ENCODE measurements at places on chromosomes 2 and 18.

- H3K4me1 ChIP-seq = no peaks in the 10 kb centered on the region
- no peak overlapping the region for H3K27ac ChIP-seq
- no peak for DNase-seq
- no peaks in the 10 kb centered on the region for H3K27me3 ChIP-seq
Measured at GRCh38 chr2:127580167-127581049, 44.9 kb downstream of the MYO7B start.

GRCh38 chr2:149860276-149860921 is 272.8 kb upstream of the MMADHC start:
- no peak overlapping the region for H3K27ac ChIP-seq
- no peaks in the 10 kb centered on the region for H3K4me1 ChIP-seq
- H3K4me3 ChIP-seq = no peak overlapping the region
- no peaks in the 10 kb centered on the region for H3K36me3 ChIP-seq
- DNase-seq = no peak
- H3K27me3 ChIP-seq = no peaks in the 10 kb centered on the region

DNA sequence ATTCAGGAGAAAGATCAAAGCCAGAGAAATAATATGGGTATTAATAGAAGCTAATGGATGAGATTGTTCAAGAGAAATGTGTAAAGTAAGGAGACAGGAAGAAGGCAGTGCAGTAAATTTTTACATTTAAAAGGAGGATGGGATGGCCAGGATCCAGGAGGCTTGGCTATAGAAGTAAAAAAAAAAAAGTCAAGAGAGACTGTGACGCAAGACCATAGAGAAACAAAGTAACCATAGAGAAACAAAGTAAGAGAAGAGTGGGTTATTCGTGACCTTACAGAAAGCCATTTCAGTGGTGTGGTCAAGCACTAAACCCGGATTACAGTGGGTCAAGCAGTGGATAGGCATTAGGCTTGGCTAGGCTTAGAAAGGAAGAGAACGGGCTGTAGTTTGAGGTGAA is 10.5 kb upstream of the FAM171B start:
- no peak for DNase-seq
- H3K27me3 ChIP-seq = no peaks in the 10 kb centered on the region
- no peak overlapping the region for H3K27ac ChIP-seq
- H3K4me3 ChIP-seq = no peak overlapping the region
- no peaks in the 10 kb centered on the region for H3K36me3 ChIP-seq
- H3K4me1 ChIP-seq = no peaks in the 10 kb centered on the region

DNA sequence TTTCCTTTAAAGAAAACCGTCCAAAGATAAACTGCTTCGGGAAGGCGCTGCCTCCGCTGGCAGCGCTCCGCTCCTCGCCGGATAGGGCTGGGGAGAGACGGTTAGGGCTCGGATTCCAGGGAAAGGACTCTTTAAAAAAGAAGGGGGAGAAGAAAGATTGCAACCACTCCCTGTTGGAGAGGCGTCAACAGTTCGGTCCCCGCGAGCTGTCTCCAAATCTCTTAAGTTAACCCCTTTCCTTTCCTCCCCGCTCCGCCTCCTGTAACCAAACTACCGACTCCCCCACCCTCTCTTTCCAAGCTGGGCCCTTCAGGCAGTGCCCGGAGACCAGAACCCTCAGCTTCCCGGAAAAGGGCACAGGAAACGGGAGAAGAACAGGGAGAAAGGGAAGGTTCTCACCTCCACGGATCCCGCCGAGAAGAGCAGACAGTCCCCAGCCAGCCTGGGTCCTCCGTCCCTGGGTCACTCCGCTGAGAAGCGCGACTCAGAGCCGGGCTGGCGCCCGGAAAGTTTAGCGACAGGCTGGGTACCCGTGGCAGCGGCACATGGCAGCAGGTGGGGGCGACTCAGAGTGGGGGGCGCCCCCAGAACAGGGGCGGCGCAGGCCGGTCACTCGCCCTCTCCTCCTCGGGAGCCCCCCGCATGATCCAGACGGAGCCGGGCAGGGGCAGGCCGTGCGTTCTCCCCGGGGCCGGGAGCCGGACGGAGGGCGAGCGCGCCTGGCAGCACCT is 675 bp downstream of the FZD5 start:
- peaks cover 19% of the 10 kb centered on the region for H3K36me3 ChIP-seq
- H3K27ac ChIP-seq = peak overlapping the region; percentile 95
- peaks cover 34% of the 10 kb centered on the region for H3K4me1 ChIP-seq
- DNase-seq = peak; percentile 61

DNA sequence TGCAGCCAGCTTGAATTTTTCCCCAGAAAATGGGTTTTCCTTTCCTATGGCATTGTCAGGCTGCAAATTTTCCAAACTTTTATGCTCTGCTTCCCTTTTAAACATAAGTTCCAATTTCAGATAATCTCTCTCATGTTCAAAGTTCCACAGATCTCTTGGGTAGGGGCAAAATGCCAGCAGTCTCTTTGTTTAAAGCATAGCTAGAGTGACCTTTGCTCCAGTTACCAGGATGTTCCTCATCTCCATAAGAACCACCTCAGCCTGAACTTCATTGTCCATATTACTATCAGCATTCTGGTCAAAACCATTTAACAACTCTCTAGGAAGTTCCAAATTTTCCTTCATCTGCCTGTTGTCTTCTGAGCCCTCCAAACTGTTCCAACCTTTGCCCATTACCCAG is 68.3 kb downstream of the SGPP2 start:
- no peak overlapping the region for H3K27ac ChIP-seq
- H3K36me3 ChIP-seq = no peaks in the 10 kb centered on the region
- no peak for DNase-seq

- H3K4me3 ChIP-seq = no peak overlapping the region
- no peaks in the 10 kb centered on the region for H3K4me1 ChIP-seq
- no peaks in the 10 kb centered on the region for H3K36me3 ChIP-seq
- H3K27ac ChIP-seq = no peak overlapping the region
- H3K27me3 ChIP-seq = peaks cover 49% of the 10 kb centered on the region
Measured at GRCh38 chr2:95026471-95027368, 1.2 kb downstream of the MAL start.

- H3K27me3 ChIP-seq = no peaks in the 10 kb centered on the region
- H3K36me3 ChIP-seq = no peaks in the 10 kb centered on the region
- no peak overlapping the region for H3K4me3 ChIP-seq
- no peaks in the 10 kb centered on the region for H3K4me1 ChIP-seq
Measured at GRCh38 chr2:215461836-215462532, 26.1 kb upstream of the FN1 start.

- H3K36me3 ChIP-seq = no peaks in the 10 kb centered on the region
- DNase-seq = no peak
- H3K27ac ChIP-seq = no peak overlapping the region
- no peak overlapping the region for H3K4me3 ChIP-seq
- no peaks in the 10 kb centered on the region for H3K27me3 ChIP-seq
- H3K4me1 ChIP-seq = no peaks in the 10 kb centered on the region
Measured at GRCh38 chr2:36170805-36171204, 184.8 kb upstream of the CRIM1 start.

DNA sequence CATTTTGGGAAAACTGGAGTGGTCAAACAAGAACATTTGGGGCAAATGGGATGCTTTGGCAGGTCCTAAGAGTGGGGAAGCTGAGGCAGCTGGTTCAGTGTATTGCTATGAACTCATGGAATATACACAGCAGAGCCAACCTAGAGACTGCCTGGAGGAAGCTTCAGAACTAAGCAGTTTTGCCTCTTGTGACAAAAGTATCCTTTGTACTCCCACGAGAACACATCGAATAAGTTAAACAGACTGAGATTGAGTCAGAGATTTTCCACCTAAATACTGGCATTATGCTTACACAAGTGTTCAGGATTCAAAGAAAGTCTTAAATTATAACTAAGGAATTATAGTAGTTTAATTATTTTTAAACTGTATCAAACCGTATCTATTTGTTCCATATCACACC is 5.2 kb upstream of the ARMC9 start:
- H3K4me1 ChIP-seq = peaks cover 21% of the 10 kb centered on the region
- DNase-seq = no peak
- no peaks in the 10 kb centered on the region for H3K27me3 ChIP-seq
- H3K4me3 ChIP-seq = no peak overlapping the region

All from neural progenitor cell (in vitro differentiated cells).